ENCODE measurements at places on chromosomes 5 and 9.

- no peak for DNase-seq
These were observed 219.3 kb downstream of the KCNN2 start for GRCh38 chr5:114581136-114581535.

- DNase-seq: no peak
These were observed 13.5 kb upstream of the NRARP start for GRCh38 chr9:137315581-137316011.

DNA sequence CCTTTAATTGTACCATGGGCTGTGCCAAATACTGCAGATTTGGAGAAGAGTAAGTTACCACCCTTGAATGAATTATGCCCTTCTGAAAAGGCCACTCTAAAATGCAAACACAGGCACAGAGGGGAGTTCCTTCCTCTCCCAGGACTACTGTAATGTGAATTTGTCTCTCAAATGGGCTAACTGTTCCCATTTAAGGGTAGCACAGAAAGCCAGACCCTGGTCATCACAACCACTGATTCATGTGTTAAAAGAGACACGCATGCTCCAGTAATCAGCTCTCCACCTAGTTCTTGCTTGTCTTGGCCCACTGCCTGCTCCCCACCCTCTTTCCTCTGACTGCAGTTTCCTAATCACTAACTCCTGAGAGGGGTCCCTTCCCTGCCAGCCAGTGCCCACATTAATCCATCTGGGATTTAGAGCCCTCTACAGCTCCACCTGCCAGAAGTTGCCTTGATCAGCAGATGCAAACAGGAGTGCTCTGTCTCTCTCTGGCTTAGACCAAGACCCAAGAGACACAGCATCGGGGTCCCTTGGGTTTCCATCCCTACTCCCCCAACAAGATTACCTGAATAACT, 382.4 kb downstream of the TMEM167A start:
- no peak for DNase-seq

DNA sequence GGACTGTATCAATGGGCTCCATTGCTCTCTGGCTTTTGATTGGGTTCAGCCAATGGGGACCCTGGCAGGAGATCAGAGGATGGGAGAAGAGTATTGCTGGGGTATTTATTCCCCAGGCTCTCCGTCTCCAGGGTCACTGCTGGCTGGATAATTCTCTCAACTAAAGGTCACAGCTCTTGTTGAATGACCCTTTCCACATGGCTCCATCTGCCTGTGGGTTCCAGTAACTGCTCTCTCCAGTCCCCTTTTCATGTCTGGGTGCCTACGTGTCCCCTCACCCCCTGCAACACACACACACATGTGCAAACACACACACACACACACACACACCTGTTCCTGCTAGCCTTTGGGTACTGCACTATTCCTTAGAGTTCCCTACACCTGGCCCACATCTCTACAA, 53.9 kb upstream of the RIC1 start:
- DNase-seq: no peak

GRCh38 chr5:149114403-149115312, 26.6 kb upstream of the ABLIM3 start:
- peak; percentile 92 for DNase-seq

DNA sequence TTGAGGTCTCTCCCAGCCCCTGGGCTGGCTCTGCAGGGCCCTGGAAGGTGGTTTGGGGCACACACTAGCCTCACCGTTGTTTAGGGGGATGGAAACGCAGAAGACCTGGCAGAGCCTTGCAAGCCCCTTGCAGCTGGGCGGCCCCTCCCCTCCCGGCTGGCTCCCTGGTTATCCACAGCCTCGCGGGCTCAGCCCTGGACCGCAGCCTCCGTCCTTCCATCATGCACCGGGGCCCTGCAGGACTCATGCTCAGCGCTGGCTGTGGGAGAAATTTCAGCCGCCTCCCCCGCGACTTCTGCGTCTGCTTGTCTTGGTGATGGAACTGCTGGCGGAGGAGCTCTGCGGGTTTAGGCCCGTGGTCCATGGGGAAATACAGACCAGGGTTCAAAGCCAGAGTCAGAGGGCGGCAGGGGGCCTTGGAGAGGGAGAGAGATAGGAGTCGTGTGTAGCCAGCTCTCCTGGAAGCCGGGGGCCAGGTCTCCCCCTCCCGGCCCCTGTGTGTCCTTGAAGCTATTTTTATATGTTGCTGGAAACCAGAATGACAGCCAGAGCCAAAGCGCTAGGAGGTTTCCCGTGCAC, 75.8 kb upstream of the IER5L start:
- no peak for DNase-seq

GRCh38 chr5:27769748-27770402, 731.5 kb upstream of the CDH9 start:
- DNase-seq: no peak

DNA sequence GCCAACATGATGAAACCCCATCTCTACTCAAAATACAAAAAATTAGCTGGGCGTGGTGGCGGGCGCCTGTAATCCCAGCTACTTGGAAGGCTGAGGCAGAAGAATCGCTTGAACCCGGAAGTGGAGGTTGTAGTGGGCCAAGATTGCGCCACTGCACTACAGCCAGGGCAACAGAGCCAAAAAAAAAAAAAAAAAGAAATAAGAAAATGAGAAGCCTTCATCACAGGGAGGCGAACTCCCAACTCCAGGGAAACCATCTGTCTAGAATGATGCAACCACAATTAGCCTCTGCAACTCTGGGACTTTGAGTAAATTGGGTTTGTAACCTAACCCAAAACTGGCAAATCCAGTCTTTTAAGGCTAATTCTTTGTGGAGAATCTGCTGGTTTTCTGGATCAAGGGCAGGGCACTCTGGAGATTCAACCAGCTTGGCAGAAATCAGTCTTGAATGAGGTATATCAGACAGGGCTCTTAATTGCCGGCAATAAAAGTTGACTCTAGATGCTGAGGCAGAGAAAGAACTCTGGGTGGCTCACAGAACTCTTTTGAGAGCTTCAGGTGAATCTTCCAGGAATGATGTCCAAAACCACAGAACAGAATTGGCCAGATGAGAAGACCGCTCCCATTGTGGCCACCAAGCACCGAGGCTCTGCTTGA, 9.9 kb downstream of the S100Z start:
- no peak for DNase-seq

GRCh38 chr5:171525085-171525484, 105.6 kb downstream of the FGF18 start:
- no peak for DNase-seq

GRCh38 chr5:107985144-107985543, 314.4 kb upstream of the EFNA5 start:
- DNase-seq: peak; percentile 8

DNA sequence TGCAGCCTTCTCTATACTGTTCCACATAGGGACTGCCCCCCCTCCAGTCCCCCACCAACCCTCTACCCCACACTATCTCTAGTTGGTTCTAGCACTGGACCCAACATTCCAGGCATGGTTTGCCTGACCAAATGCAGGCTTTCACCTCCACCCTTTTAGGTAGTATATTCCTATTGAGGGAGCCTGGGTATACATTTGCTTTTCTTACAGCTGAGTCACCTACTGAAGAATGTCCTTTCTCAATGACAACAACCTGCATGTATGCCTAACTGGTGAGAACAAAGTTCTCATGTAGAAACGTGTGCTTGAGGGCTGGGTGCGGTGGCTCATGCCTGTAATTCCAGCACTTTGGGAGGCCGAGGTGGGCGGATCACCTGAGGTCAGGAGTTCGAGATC, 8.2 kb downstream of the TNIP1 start:
- no peak for DNase-seq

DNA sequence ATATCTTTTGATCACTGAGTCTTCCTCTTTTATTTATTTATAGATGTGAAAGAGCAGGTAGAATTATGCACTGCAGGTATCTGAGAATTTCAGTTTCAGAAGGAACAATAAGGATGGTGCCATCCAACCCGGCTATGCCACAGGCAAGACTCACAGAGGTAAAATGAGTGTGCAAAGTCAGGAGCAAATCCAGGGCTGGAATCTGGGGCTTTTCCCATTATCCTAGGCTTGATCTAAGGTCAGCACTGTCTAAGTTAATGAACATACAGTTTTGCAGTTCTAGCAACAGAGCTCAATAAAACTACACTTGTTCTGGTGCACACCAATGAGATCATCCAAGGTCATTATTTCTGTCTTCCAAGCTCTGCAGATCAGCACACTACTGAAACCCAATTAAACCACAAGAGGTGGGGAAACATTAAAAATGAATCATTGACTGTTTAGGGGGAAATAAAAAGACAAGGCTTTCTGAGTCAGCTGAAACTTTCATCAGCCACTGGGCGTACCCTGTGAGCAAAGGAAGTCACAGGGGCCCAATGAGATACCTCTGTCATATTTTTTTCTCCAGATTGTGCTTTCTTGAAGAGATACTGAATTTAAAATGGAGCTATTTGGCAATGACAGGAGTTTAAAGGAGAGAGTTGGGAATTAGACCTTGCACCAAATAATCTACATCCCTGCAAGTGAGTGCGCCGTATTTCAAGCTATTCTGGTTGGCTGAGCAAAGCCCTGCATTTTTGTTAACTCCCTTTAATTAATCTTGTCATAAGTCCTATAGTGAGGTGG, 662.2 kb upstream of the ZNF608 start:
- peak; percentile 15 for DNase-seq

- no peak for DNase-seq
These were observed 495.4 kb downstream of the MAT2B start for GRCh38 chr5:164000819-164001218.

DNA sequence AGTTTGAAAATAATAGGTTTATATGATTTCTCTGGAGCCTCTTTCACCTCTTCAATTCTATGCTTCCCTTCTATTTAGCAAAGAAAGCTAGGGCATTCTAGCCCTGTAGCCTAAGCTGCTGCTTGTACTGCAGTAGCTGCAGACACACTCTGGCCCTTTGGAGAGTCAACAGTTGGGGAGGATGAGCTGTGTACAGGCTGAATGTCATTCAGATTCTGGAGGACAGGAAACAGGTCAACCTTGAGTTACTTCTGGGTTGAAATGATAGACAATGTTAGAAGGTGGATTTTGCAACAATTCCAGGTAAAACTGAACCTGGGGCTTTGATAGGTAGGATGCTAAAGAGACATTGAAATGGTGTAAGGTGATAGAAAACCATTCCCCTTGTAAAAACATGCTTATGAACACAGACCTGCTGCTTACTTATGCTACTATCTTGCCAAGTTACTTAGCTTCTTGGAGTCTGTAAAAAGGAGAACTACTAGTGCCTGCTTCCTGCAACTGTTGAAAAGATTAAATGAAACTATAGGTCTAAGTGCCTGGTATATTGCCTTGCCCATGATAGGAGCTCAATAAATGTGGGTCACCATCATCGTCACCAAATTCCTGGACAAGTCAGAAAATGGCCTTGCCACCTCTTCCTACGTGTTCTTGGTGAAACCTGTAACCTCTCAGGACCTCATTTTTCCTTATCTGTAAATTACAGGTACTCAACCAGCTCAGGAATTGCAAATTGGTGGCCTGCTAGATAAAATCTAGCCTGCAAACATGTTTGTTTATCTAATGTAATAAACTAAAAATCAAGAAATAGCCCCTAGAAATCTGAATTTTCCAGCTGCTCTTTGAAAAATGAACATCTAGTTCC, 83.7 kb downstream of the GALNT10 start:
- peak; percentile 69 for DNase-seq

- DNase-seq: no peak
These were observed 58.8 kb upstream of the DHFR start for GRCh38 chr5:80713631-80714030.
